ENCODE measurements at places on chromosomes 16 and 17. TPM values are rescaled to one million over a fixed set of nuclear protein-coding genes. Genes with fewer than 3 reads are reported as not detected.
A peak's percentile ranks its signal among the peaks of the same experiment; 100 is the strongest.

DNA sequence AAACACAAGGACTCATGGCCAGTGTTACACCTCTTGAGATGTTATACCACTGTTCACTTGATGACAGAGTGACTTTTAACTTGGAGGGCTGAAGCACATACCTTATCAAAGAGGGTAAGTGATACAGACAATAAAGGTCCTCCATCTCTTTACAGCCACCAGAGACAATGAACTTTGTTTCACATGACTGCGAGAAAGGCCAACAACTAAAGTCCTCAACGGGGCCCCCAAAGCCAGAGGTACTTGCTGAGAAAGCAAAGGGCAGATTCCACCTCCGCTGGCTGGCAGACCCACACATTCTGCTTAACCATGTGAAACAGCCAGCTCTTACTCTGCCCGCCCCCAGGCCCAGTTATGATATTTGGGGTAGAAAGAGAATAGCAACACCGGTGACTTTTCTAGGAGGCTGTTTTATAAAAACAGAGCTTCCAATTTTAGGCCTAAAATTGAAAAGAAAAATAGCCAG lies 21.4 kb downstream of the DCUN1D3 start:
- no peaks in the 10 kb centered on the region for H3K36me3 ChIP-seq
- no peaks in the 10 kb centered on the region for H3K4me1 ChIP-seq
- H3K27me3 ChIP-seq: no peaks in the 10 kb centered on the region
- DNase-seq: no peak
- no peak overlapping the region for H3K4me3 ChIP-seq

DNA sequence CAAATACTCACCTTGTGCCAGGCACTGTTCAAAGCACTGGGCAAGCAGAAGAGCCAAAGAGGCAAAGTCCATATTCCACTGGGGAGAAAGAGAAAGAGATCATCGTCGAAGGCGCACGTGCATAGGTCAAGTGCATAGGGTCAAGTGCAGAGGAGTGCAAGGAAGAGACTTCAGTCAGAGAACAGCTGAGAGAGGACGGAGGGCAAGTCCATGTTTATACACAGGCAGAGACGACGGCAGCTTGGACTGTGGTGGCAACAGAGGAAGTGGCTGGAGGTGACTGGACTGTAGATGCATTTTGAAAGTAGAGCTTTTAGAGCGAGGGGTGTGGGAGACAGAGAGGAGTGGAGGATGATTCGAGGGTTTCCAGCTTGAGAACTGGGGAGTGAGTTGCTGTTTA lies 74.7 kb upstream of the SDK2 start:
- no peak for DNase-seq
- H3K4me3 ChIP-seq: no peak overlapping the region
- H3K4me1 ChIP-seq: no peaks in the 10 kb centered on the region
- peaks cover 2% of the 10 kb centered on the region for H3K27me3 ChIP-seq
- no peaks in the 10 kb centered on the region for H3K36me3 ChIP-seq

GRCh38 chr16:55490301-55490700 lies 11.3 kb downstream of the MMP2 start:
- H3K27ac ChIP-seq: no peak overlapping the region
- no peaks in the 10 kb centered on the region for H3K36me3 ChIP-seq
- H3K4me3 ChIP-seq: no peak overlapping the region
- no peak for DNase-seq

- no peak for DNase-seq
- no peak overlapping the region for H3K27ac ChIP-seq
- H3K4me3 ChIP-seq: no peak overlapping the region
- no peaks in the 10 kb centered on the region for H3K27me3 ChIP-seq
These were observed 15.3 kb downstream of the KSR1 start for GRCh38 chr17:27471321-27472269.

- no peaks in the 10 kb centered on the region for H3K4me1 ChIP-seq
- no peak overlapping the region for H3K27ac ChIP-seq
- DNase-seq: no peak
These were observed 1.6 kb upstream of the CCL13 start for GRCh38 chr17:34354637-34355036.

- H3K36me3 ChIP-seq: no peaks in the 10 kb centered on the region
- H3K27ac ChIP-seq: no peak overlapping the region
- no peak overlapping the region for H3K4me3 ChIP-seq
- H3K27me3 ChIP-seq: no peaks in the 10 kb centered on the region
- no peaks in the 10 kb centered on the region for H3K4me1 ChIP-seq
These were observed 285.8 kb downstream of the NPIPA8 start for GRCh38 chr16:18050777-18051176.

DNA sequence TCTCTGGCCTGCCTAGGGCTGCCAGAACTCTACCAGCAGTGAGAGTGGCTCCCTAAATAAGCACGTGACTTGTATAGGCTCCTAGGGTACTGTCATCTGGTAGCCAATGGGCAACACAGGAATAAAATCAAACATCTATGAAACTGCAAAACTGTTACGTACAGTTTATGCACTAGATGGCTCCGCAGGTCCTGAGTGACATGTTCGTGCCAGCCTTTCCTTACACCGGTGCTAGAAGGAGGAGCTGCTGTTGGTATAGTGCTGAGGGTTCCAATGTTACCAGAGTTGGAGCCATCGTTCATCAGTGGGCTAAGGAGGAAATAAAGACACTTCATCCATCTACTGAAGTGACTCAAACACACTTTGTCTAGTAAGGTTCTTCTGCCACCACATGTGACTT lies 63.2 kb upstream of the TRAP1 start:
- H3K27me3 ChIP-seq: no peaks in the 10 kb centered on the region
- no peak overlapping the region for H3K4me3 ChIP-seq
- H3K4me1 ChIP-seq: no peaks in the 10 kb centered on the region
- H3K27ac ChIP-seq: no peak overlapping the region
- H3K36me3 ChIP-seq: peaks cover 26% of the 10 kb centered on the region
- no peak for DNase-seq

- H3K4me3 ChIP-seq: no peak overlapping the region
- H3K36me3 ChIP-seq: no peaks in the 10 kb centered on the region
- no peak overlapping the region for H3K27ac ChIP-seq
- H3K4me1 ChIP-seq: peaks cover 3% of the 10 kb centered on the region
- H3K27me3 ChIP-seq: no peaks in the 10 kb centered on the region
These were observed 155.2 kb upstream of the EEF2KMT start for GRCh38 chr16:5252791-5253190.

- H3K4me1 ChIP-seq: peaks cover 11% of the 10 kb centered on the region
- no peak overlapping the region for H3K4me3 ChIP-seq
- H3K27ac ChIP-seq: no peak overlapping the region
- H3K27me3 ChIP-seq: no peaks in the 10 kb centered on the region
- no peak for DNase-seq
These were observed 256.0 kb upstream of the CACNG5 start for GRCh38 chr17:66578781-66579489.

GRCh38 chr16:1610899-1611632 lies 806 bp downstream of the IFT140 start:
- H3K27ac ChIP-seq: no peak overlapping the region
- peaks cover 10% of the 10 kb centered on the region for H3K27me3 ChIP-seq
- peaks cover 11% of the 10 kb centered on the region for H3K4me1 ChIP-seq
- H3K4me3 ChIP-seq: peak overlapping the region; percentile 74
- no peak for DNase-seq

GRCh38 chr17:81086789-81087551 lies 52.0 kb downstream of the BAIAP2 start:
- H3K4me3 ChIP-seq: no peak overlapping the region
- no peaks in the 10 kb centered on the region for H3K4me1 ChIP-seq
- no peaks in the 10 kb centered on the region for H3K27me3 ChIP-seq
- DNase-seq: no peak
- H3K36me3 ChIP-seq: no peaks in the 10 kb centered on the region

DNA sequence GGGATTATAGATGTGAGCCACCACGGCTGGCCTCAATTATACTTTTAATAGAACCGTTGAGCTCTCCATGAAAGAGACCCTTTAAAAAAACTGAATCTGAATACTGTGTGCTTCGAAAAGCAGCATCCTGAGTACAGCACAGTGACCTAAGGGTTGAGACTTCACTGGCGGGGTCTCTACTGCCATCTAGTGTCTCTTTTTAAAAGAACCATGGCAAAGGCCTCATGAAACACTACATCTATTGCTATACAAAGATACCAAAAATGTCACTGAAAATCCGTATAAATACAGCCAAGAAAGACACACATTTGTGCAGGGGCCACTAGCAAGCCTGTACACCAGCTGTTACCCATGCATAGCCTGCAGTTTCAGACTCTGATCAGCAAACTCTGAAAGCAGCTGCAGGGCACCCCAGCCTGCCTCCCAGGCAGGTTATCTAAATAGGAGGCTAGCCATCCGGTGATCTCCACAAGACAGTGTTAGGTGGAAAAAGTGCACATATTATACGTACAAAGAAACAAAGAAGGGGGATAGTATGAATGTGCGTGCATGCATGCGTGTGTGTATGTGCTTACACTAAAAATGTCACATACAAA lies 35.3 kb downstream of the NPLOC4 start:
- DNase-seq: peak; percentile 50
- no peak overlapping the region for H3K4me3 ChIP-seq
- H3K36me3 ChIP-seq: peaks cover 42% of the 10 kb centered on the region
- no peaks in the 10 kb centered on the region for H3K27me3 ChIP-seq
- H3K27ac ChIP-seq: no peak overlapping the region

DNA sequence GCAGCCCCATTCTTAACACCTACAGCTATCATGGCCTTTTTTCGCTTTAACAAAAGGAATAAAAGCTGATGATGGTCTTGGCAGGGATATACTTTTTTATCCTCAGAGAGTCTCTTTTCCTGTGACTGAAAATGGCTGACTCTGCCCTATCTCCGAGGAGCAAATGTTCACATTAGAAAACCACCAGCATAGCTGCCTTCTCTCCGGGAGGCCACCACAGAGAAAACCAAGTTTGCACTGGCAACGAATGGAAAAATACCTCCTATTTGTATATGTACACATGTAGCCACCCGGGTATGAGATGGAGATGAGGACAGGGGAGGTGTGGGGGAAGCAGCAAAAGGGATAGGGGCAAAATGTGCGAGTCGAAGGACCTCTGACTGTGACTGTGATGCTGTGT lies 88.2 kb downstream of the STX8 start:
- no peaks in the 10 kb centered on the region for H3K27me3 ChIP-seq
- no peaks in the 10 kb centered on the region for H3K4me1 ChIP-seq
- H3K4me3 ChIP-seq: no peak overlapping the region
- no peak overlapping the region for H3K27ac ChIP-seq
- no peak for DNase-seq
- no peaks in the 10 kb centered on the region for H3K36me3 ChIP-seq

GRCh38 chr16:31298958-31299357 lies 39.2 kb downstream of the ITGAM start:
- no peaks in the 10 kb centered on the region for H3K27me3 ChIP-seq
- no peak for DNase-seq
- H3K36me3 ChIP-seq: no peaks in the 10 kb centered on the region
- H3K4me3 ChIP-seq: no peak overlapping the region
- no peak overlapping the region for H3K27ac ChIP-seq
- no peaks in the 10 kb centered on the region for H3K4me1 ChIP-seq

GRCh38 chr16:72009779-72010178 lies 1.2 kb downstream of the DHODH start:
- no peaks in the 10 kb centered on the region for H3K4me1 ChIP-seq
- H3K27me3 ChIP-seq: no peaks in the 10 kb centered on the region
- no peak overlapping the region for H3K4me3 ChIP-seq
- H3K27ac ChIP-seq: no peak overlapping the region

GRCh38 chr17:65163990-65164495 lies 26.9 kb downstream of the RGS9 start:
- H3K4me1 ChIP-seq: no peaks in the 10 kb centered on the region
- H3K27me3 ChIP-seq: no peaks in the 10 kb centered on the region
- no peak overlapping the region for H3K27ac ChIP-seq
- DNase-seq: no peak

- H3K27ac ChIP-seq: no peak overlapping the region
- peaks cover 25% of the 10 kb centered on the region for H3K4me1 ChIP-seq
- peaks cover 90% of the 10 kb centered on the region for H3K27me3 ChIP-seq
- no peaks in the 10 kb centered on the region for H3K36me3 ChIP-seq
- DNase-seq: no peak
These were observed 21.3 kb downstream of the RAI1 start for GRCh38 chr17:17702449-17703139.

- no peak overlapping the region for H3K4me3 ChIP-seq
- H3K27me3 ChIP-seq: peaks cover 7% of the 10 kb centered on the region
- DNase-seq: no peak
- no peak overlapping the region for H3K27ac ChIP-seq
- no peaks in the 10 kb centered on the region for H3K36me3 ChIP-seq
These were observed 2.2 kb downstream of the YBX2 start for GRCh38 chr17:7292194-7292593.

DNA sequence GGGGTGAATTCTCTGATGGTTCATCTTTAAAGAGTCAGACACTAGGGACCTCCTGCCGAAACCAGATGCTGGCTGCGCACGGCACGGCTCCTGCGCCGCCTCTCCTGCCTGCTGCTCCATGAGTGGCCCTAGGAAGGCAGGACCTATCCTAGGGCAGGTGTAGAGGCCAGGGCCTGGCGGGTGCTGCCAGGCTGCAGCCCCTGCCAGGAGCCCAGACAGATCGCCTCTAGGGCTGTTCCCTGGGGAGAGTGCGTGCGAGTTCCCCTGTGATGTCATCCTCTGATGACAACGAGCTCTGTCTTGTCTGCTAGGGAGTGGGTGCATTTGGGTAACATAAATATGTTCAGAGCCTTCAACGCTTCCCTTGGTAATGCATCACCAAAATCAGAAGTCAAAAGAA lies 23.9 kb downstream of the SLC38A10 start:
- H3K4me1 ChIP-seq: no peaks in the 10 kb centered on the region
- H3K27ac ChIP-seq: no peak overlapping the region
- no peaks in the 10 kb centered on the region for H3K36me3 ChIP-seq
- H3K4me3 ChIP-seq: no peak overlapping the region
- no peak for DNase-seq
- H3K27me3 ChIP-seq: no peaks in the 10 kb centered on the region

DNA sequence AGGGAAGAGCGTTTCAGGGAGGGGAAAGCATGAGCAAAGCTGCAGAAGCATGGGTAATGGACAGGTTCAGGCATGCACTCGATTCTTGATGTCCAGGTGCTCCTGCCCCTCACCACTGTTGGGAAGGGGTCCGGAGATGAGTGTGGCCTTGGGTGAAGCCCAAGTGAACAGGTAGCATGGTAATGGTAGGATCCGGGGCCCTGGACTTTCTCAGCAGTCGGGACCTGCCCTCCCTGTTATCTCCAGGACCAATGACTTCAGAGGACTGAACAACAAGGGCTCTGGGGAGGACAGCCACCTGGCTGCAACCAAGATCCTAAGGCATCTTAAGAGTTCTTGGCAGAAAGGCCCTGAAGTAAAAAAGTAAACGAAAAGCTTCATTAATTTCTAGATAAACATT lies 306.8 kb downstream of the CPPED1 start:
- no peak overlapping the region for H3K4me3 ChIP-seq
- H3K36me3 ChIP-seq: no peaks in the 10 kb centered on the region
- no peak overlapping the region for H3K27ac ChIP-seq
- no peak for DNase-seq

Gene NRN1L
- total RNA-seq: 4.9 TPM

Gene CBX2
- 83.9 TPM for total RNA-seq

Gene SLFN12
- total RNA-seq: 10.7 TPM

Gene FNDC8
- not detected for total RNA-seq

Gene PIK3R5
- 4.3 TPM for total RNA-seq

Gene OR3A2
- not detected for total RNA-seq

Gene RNF222
- not detected for total RNA-seq

Gene SLC5A10
- total RNA-seq: not detected

Gene GFAP
- 1.6 TPM for total RNA-seq

Gene RGS9
- 14.3 TPM for total RNA-seq

Gene KRTAP2-3
- not detected for total RNA-seq

Gene SOX15
- 15.2 TPM for total RNA-seq

Gene ELMO3
- 9.6 TPM for total RNA-seq

Gene STX1B
- total RNA-seq: 20.2 TPM

Gene TMEM114
- total RNA-seq: 1.6 TPM

Gene MGAT5B
- 8.2 TPM for total RNA-seq

Gene ALDH3A1
- 0.46 TPM for total RNA-seq

Gene C17orf67
- total RNA-seq: 1.9 TPM

Measured in H1 (cell line).